ENCODE measurements at places on chromosomes 1 and 21.

- DNase-seq, result peak; percentile 100
Measured at GRCh38 chr1:58755468-58755872, 28.4 kb downstream of the JUN start.

DNA sequence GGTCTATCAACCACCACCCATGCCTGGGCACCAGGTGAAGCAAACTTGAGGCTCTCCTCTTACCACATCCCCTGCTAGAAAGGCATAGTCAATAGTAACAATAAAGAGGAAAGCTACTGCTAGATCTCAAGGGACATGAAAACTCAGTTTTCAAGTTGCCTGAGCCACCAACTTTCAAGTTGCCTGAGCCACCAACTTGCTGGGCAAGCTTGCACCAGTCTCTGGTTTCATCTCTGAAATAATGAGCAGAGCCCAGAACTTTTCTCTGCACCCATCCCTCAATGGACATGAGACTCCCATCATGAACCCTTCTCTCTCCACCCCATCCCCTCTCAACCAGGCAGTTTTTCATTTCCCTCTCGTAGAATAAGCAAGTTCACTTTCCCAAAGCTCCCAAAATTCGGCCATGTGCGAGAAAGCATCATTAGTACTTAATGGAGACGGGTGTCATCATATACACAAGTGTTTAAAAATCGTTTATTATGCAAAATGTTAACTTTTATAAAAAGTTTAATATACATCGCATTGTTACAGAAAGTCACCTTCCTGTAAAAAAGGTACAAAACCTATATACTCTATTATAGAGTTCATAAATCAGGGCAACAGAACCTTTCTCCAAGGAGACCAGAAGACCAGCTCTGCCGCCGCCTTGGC, 1.7 kb downstream of the ID3 start:
- DNase-seq, result no peak

DNA sequence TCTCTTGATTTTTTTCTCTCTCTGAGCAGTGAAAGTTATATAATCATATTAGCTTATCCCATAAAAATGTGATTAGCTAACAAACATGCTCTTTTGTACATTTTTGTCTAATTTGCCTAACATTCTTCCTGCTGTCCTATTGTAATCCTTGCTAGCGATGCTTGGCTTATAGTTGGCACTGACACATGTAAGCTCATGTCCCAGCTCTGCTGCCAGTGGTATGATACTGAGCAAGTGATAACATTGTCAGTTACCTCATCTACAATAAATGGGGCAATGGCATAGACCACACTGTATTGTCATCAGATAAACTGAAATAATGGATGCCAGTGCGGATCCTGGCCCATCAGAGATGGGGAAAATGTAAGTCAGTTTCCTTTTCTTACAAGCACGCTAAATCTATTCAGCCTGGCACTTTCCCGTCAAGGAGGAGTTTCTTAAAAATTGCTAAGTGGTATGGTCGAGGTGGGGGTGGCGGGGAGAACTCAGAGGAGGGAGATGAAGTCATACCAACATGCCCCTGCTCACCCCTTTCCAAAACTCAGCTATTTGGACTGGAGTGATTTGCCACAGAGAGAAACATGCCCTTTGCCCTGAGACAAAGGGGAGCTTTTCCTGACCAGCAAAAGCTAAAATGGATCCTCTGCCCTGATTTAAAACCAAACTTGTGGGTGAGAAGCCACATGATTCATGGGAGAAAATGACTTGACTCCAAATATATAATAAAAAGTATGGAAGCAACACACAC, 1.3 kb downstream of the FYB2 start:
- no peak for DNase-seq

- no peak for DNase-seq
Measured at GRCh38 chr1:215054266-215054665, 28.3 kb upstream of the KCNK2 start.

- peak; percentile 37 for DNase-seq
Measured at GRCh38 chr21:40841524-40842196, 5.3 kb downstream of the DSCAM start.

GRCh38 chr1:86998727-86999126, 84.3 kb downstream of the HS2ST1 start:
- DNase-seq, result peak; percentile 52

DNA sequence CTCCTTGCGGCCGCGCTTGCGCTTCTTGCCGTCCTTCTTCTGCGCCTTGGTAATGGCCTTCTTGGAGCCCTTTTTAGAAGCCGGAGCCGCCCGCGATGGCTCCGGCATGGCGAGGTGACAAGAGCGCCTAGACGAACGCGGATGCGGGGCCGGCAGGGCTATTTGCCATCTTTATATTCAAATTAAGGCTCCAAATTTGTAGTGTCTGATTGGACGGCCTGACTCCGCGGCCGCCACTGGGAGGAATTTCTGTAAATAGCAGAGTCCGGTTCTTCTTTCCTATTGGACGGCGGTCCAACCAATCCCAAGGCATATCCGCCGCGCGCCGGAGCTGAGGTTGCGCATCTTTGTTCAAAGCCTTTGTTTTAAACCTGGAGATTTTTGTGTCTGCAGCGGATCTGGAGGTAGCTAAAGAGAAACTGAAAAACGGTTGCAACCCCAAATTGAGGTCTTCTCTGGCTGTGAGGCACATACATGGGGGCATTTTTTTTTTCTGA, 22.6 kb upstream of the RNF187 start:
- peak; percentile 84 for DNase-seq

- DNase-seq, result peak; percentile 52
Measured at GRCh38 chr1:155322571-155322952, 1.9 kb downstream of the RUSC1 start.

DNA sequence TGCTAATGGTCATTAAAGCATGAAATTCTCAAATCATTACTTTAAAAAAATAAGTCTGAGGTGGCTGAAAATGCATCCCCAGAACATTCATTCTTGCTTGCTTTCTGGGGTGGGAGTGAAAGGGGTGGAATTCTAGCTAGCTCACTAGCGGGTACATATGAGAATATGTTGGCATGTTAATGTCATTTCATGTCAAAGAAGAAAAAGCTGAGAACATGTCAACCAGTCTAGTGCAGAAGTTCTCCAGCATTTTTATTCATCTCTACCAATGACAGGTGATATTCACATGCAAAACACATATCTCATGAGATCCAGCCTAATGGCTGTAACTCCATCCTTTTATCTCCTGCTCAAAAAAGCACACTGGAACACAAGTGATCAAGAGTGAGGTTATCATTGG, 49.1 kb downstream of the ZNHIT6 start:
- DNase-seq, result no peak

DNA sequence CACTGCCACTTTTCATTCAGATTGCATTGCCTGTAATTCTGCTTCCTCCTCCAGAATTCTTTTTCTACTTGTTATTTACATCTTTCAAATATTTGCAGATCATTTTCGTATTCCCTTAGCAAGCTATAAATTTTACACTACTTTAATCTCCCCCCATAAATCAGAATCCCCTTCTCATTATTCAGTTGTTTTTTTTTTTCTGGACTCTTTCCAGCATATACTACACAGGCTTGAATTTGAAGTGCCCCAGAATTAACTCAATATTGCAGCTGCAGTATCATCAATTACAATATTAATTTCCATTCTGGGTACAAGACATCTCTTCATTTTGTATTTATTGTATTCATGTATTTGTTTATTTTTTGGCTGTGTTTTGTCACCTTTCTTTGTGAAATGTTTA, 1494.3 kb downstream of the AMY1C start:
- DNase-seq, result no peak

- peak; percentile 57 for DNase-seq
Measured at GRCh38 chr21:38968887-38969543, 163.3 kb downstream of the ETS2 start.

- DNase-seq, result no peak
Measured at GRCh38 chr1:93969371-93969770, 60.1 kb upstream of the GCLM start.

DNA sequence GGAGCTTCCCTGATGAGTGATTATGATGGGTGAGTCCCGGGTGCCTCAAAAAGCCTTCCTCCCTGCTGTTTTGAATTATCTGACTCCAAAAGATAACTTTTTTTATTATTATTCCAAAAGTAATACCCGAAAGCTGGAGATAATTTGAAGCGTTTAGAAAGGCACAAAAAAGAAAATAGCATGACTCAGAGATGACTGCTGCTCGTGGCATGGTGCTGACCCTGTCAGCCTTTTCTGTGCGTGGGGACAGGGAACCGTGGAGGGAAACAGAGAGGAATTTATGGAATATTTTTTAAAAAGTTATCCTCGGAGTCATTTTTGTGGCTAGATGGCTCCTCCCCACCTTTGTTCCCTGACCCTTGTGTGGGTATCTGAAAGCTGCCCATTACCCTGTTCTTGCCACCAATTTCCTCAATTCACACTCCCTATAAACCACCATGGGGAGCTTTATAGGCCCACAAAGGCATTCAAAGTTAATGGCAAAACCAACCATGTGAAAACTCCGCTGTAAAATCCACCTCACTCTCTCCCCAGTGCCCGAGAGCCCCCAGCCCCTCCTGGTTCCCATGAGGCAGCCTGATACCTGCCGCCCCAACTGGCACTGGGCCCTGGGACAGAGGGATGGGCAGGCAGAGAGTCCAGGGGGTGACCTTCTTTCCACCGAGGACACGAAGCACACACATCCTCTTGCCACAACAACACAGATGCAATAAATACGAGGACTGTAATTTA, 37.5 kb downstream of the IGSF21 start:
- DNase-seq, result peak; percentile 16

- DNase-seq, result no peak
Measured at GRCh38 chr1:186429017-186429416, 31.9 kb downstream of the PDC start.

GRCh38 chr1:157145076-157145475, 6.9 kb upstream of the ETV3 start:
- peak; percentile 15 for DNase-seq

DNA sequence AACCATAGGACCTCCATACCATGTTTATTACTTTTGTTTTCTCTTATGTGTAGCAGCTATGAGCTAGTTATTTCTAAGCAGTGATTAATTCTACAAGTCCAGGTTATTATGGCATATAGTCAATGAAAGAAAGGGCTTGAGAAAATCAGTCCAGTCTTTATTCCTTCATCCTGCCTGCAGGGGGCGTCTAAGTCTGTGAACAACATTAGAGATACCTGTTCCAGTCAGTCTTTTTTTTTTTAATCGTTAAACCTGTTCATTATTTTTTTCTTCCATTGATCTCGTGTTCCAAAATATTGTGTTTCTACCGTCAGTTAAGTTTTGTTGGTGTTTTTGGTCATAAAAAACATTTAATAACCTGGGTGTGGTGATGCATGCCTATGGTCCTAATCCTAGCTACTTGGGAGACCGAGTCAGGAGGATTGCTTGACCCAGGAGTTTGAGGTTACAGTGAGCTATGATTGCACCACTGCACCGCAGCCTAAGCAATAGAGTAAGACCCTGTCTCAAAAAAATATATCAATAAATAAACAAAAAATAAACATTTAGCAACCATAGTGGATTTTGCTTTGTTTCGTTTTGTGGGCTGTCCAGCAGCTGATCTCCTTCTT, 29.4 kb upstream of the CD2 start:
- DNase-seq, result peak; percentile 77

- DNase-seq, result peak; percentile 20
Measured at GRCh38 chr1:154840269-154841176, 29.6 kb downstream of the KCNN3 start.

DNA sequence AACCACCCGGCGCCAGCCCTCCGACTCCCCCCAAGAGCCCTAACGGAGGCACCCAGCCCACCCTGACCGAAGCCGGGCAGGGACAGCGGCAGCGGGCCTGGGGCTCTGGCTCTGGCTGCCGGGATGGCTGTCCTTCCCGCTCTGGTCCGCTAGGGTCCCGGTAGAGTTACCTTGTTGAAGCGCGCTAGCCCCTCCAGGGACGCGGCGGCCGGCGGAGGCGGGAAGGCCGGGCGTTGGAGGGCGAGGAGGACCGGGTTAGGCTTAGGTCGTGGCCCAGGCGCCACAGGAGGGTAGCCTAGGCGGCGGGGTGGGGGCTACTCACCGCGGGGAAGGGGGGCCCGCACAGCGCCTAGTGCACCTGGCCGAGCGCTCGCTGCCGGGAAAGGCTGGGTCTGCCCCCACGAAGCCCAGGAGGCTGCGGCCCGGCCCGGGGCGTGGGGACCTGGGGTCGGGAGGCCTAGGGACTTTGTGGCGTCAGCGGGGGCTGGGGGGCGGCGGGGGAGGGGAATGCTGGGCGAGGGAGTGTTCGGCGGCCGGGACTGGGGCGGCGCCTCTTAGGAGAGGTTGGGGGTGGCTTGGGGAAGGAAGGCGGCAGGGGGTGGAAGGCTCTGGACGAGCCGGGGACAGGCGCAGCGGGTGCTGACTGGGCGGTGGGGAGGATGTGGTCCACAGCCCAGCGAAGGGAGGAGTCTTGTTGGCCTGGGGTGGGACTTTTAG, at the start of gene TRIM17:
TSS of gene TRIM17 (minus strand) at position 645 of the 717 bp plus-strand sequence. CDS start 1,789 bp downstream, outside the sequence.
- DNase-seq, result no peak

DNA sequence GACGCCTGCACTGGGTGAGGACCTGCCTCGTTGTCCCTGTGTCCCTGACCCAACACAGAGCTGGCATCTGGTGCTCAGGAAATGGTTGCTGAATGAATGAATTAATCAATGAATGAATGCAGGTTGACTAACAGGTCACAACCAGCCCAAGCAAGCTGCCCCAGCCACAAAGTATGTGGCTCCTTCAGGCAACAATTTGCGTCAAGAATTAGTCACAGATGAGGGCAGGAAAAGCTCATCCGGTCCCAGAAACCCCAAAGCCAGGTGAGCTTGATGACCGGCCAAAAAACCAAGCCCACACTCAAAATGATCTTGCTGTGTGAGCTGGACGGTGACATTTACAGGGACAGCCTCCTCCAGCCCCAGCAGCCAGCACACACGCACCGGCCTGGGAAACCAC, 40.6 kb upstream of the GPR153 start:
- peak; percentile 79 for DNase-seq

DNA sequence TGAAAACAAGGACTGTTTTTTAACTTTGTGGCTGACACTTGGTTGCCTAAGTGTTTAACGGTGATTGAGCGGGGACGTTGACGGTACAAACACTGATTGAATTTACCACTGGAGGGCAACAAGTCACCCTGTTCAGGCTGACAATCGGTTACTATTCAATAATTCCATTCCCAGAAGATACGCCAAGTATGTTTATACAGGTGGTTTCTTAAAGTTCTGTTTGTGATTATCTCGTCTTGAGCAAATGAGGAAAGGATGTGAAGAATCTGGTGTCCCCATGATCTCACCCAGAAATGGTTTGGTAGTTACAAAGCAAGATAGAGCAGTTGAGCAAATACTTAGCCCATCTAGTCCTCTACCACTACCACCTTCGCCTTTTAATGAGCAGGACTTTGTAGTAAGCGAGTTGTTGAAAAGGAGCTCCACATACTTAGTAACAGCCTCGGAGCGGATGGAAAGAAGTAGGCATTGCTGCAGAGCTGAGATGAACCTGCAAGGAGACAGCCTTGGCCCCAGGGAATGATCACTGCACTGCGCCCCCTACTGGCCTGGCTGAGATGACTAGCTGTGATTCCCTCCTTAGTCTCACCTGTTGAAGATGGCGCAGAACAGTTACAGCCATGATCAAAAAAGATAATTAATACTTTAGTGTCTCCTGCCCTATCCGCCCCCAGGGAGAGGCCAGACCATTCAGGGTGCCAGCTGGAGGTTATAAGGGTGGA, 36.3 kb downstream of the IFNAR1 start:
- peak; percentile 64 for DNase-seq

- peak; percentile 60 for DNase-seq
Measured at GRCh38 chr1:15953294-15953771, 22.6 kb downstream of the ZBTB17 start.

All from M059J (cell line).